ENCODE measurements at places on chromosomes 1 and 21.

DNA sequence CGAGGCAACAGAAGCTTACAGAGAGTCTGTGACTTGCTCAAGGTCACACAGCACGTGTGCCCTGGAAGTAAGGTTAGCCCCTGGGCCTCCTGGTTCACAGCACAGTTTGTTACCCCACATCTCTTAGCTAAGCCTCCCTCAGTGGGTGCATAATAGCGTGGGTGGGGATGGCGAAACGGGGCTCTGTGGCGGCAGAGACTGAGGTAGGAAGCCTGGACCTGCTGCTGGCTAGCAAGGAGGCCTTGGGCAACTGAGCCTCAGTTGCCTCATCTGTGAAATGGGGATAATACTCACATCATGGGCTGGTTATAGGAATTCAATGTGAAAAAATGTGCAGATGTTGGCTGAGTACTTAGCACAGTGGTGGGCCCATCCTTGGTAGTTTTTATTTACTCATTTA, 596 bp downstream of the PADI4 start:
- DNase-seq: no peak

- DNase-seq: peak; percentile 50
Measured at GRCh38 chr1:75908717-75909152, 23.5 kb downstream of the ASB17 start.

DNA sequence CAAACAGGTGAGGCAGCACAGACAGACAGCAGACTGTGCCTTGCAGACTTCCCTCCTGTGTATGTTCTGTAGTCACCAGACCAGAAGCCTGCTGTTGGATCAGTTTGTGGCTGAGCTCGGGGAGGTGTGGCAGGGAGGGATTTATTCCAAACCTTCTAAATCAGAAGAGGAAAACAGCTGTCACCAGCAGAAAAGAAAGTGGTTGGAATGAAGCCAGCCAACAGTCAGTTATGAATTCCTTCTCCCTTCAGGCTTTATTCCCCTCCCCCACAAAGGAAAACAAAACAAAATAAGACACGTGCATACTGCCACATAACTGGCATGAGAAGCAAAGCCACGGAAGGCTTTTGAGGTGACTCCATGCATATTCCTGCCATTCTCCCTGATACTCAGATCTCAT, 19.0 kb upstream of the PIGV start:
- DNase-seq: no peak

DNA sequence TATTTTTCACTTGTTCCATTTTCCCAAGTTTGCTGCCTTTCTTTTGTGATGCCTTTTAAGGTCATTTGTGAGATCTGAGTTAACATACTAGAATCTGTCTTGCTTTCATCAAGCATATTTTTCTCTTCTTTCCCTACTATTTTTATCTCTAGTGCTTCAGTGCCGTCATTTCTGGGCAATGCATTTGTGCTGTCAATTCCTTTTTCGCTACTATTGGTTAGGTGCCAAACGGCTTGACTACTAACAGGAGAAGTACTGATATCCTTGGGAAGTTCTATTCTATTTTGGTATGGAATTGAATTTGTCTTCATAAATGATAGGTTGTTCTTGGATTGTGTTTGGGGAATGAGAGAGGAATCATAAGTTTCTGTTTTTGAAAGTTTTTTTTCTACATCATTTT, 42.2 kb downstream of the LRRC53 start:
- DNase-seq: no peak

- no peak for DNase-seq
Measured at GRCh38 chr1:55413286-55413685, 198.1 kb upstream of the USP24 start.

DNA sequence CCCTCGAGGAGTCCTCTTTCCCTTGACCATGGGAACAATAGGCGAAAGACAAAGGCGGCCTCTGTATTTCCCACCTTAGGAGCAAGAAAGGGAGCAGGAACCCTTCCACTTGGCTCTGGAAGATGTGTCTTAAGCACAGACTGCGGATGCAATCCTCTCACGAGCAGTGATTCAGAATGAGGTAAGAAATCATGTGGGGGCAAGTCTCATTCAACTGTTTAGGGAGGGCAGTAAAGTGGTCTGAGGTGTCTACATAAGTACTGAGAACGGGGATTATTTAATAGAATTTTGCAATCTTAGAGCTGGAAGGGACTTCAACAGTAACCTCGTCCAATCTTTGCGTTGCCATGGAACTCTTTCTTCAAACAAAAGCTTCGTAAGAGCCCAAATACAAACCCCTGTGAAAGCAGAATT, 1.6 kb upstream of the DYRK3 start:
- peak; percentile 81 for DNase-seq

All from Panc1 (cell line).